ENCODE measurements at places on chromosomes 6 and 20.
A peak's percentile ranks its signal among the peaks of the same experiment; 100 is the strongest.

GRCh38 chr6:147384029-147384428, 124.5 kb upstream of the SAMD5 start:
- DNase-seq = no peak

DNA sequence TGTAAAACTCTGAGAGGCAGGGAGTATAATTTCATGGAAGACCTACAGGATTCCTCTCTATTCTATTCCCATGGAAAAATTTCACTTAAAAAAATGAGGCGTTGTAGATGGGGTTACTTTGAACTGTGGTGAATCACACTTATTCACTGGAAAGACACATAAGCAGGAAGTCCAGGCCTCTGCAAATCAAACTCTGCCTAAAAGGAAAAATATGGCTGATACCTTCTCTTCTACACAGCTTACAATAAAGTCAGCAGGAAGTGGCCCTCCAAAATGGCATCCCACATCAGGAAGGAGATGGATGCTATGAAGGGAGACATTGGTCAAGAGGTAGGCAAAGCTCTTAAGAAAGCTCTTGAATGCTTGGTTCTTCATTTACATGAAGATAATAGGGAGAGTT, 115.9 kb downstream of the FYN start:
- no peak for DNase-seq

- no peak for DNase-seq
Observed at GRCh38 chr20:51142448-51142847, 119.5 kb upstream of the KCNG1 start.

DNA sequence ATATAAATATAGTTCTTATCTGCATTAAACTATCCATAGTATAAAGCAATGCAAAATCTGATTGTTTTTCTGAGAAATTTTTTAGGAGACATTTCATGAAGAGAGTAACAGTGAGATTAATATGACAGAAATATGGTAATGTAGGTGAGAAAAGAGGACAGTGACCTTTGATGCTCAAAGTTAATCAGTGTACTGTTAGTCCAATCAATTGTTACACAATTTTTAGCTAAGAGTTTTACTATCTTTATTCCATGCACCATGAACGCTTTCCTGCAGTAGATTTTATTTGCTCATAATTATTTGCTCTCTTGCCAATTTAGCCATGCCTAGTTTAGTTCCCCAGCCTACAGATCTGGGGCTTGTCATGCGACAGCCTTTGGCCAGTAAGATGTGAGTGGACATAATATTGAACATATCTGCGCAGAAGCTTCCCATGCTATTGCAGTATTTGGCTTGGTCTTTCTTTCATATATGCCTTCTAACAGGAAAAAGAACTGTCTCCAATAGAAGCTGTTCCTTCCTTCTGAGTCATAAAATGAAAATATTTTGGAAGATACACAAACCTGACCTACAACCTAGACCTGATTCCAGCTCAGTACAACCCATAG, 38.7 kb downstream of the FKBP1C start:
- DNase-seq = no peak

- no peak for DNase-seq
Observed at GRCh38 chr6:23826572-23826971, 299.4 kb upstream of the NRSN1 start.

DNA sequence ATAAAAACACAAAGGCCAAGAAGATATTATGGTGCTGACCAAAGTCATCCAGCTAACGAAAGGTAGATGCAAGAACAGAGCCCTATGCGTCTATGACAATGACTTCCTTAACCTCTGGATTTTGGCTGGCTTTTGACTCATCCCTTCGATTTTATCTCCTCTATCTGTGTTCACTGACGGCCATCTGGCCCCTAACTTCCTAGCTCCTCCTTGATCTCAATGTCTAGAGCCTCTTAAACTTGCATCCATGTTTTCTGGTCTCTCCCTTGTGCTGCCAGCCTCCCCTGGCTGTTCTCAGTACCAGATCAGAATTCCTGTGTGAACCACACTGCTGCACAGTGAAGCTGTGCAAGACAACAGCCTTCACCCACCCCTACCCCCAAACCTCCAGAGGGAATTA, 452.9 kb downstream of the UTRN start:
- DNase-seq = no peak

GRCh38 chr6:46407776-46408530, 83.3 kb downstream of the RCAN2 start:
- DNase-seq = no peak

DNA sequence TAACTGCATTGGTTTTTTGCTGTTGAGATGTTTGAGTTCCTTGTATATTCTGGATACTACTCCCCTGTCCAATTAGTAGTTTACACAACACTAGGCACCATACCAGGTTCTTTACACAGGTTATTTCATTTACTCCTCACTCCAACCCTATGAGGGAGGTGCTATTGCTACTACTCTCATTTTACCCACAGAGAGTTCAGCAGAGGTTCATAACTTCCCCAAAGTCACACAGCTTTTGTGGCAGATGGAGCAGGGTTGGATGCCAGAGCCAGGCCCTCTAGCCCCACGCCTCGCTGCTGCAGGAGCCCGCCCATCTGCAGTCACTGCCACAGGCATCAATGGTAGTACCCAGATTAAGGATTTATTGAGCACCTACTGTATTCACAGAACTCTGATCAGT, 61.7 kb upstream of the MAP3K4 start:
- DNase-seq = no peak

- DNase-seq = no peak
Observed at GRCh38 chr6:142731611-142732010, 213.4 kb downstream of the HIVEP2 start.

DNA sequence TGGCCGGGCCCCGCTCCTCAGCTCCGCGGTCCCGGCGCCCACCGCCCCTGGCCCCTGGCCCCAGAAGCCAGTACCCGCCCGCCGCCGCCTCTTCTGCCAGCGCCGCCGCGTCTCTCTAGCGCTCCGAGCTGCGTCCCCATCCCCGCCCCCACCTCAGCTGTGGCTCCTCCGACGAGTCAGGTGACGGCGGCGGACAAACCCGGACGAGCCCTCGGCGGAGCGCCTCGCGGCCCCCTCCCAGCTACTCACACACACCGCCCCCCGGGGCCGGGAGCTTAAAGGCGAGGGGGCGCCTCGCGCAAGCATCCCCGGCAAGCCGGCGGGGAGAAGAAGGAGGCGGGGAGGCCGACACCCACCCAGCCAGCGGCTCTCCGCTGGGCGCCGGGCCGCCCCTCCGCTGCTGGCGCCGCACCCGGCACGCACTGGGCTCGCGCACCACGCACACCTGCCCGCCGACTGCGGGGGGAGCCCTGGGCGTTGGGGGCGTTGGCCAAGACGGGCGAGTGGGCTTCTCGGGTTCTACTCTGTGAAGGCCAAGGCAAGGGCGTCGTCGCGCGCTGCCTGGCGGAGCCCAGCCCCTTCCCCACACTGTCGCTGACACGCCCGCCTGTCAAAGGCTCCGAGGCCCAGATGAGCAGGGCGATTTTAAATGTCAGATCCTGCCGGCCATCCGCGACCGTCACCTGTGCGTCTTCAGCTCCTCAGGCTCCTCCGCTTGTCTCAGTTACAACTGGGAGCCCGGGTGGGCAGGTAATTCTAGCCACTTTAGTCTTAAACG, at the start of gene SNAP91:
TSS of gene SNAP91 (minus strand) at position 132 of the 778 bp plus-strand sequence. CDS start 1,174 bp downstream, outside the sequence.
- DNase-seq = no peak

GRCh38 chr6:43911354-43912115, 141.5 kb downstream of the VEGFA start:
- no peak for DNase-seq

DNA sequence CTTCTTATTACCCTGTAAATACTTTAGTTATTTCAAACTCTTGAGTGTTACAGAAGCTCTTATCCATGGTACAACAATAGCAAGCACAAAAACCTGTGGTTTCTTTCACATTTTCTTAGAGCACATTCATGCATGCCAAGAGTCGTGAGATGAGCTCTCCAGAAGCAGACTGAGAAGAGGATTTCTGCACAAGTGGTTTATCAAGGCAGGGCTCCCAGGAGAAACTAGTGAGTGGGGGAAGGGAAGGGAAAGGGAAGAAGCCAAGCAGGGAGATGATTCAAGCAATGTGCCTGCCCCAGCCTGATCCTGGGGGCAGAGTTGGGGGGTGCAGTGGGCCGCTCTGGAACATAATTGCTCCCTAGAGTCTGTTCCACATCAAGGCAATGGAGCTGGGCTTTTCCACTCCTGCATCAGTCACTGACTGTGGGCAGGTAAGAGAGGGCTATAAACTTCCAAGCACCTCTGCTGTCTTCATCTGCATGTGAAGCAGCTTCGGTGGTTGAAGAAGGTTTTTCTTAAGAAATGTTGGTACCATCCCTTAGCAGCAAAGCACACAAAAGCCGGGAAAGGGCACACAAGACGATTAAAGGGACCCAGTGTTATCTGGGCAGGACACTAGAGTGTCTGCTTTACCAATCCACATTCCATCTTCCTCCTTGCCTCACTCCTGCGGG, 152.1 kb downstream of the PLCB4 start:
- no peak for DNase-seq

DNA sequence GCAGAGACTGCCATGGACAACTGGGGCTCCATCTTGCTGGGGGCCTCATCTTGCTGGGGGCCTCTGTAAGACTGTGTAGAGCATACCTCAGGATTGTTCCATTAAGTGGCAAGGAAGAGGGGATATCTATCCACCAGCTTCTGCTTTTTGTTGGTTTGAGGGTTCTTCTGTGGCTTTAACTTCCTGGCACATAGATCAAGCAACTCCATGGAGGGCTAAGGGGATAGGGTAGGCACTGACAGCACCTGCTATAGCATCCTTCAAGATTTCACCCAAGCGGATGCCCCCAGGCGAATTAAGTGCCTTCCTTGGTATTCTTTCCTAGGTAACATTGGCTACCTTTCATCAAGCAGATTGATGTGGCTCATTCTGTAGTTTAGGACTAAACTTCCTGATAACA, 3.8 kb upstream of the LRRN4 start:
- no peak for DNase-seq

- DNase-seq = no peak
Observed at GRCh38 chr20:13549451-13549850, 89.3 kb downstream of the TASP1 start.

GRCh38 chr20:11057624-11058023, 383.8 kb upstream of the JAG1 start:
- DNase-seq = no peak

DNA sequence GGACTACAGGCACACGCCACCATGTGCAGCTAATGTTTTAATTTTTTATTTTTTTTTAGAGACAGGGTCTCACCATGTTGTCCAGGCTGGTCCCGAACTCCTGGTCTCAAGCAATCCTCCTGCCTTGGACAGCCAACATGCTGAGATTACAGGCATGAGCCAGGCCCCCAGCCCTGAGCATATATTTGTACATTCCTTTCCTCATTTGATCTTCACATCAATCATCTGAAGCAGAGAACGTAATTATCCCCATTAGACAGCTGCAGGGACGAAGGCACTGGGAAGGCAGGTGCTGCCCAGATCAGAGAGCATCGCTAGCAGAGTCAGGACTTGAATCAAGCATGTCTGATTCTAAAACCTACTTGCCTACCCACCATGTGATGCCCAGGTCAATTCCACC, 41.0 kb upstream of the SIRPA start:
- no peak for DNase-seq

GRCh38 chr6:123168466-123168865, 172.4 kb downstream of the CLVS2 start:
- DNase-seq = no peak

DNA sequence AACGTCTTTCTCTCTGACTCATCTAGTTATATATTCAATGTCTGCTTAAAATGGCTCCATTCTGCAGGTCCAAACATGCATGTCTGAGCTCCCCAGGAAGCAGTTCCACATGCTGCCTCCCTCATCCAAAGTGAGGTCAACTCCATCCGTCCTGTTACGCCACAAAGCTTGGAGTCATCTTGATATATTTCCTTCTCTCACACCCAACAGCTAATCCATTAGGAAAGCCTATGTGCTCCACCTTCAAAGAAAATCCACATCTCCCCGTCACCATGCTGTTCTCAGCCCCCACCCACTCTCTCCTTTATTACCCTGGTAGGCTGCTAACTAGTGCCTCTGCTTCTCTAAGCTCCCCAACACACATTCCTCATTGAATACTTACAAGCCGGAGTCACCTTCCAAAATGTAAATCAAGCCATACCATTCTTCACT, 130.2 kb upstream of the SYNDIG1 start:
- DNase-seq = no peak

DNA sequence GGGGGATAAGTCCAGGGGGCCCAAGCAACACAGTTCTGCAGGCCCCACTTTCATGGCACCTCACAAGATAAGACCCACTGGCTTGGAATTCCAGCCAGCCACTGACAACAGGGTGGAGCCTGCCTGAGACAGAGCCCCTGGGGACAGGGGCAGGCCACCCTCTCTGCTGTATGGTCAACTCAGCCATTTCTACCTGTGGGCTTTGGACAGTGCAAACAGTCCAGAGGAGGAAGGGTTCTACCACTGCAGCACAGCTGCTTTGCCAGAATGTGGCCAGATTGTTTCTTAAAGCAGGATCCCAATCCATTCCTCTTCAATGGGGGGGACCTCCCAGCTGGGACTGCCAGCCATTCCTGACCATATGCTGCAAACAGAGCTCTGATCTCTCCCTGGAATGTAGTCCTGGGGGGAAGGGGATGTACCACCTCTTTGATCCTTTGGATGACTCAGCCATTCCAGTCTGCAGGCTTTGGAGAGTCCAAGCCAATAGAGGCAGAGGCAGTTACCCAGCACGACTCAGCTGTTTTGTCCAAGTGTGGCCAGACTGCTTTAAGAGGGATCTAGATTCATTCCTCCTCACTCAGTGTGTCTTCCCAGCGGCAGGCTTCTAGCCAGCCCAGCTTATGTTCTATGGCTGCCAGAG, 842.2 kb downstream of the EPHA7 start:
- DNase-seq = no peak

DNA sequence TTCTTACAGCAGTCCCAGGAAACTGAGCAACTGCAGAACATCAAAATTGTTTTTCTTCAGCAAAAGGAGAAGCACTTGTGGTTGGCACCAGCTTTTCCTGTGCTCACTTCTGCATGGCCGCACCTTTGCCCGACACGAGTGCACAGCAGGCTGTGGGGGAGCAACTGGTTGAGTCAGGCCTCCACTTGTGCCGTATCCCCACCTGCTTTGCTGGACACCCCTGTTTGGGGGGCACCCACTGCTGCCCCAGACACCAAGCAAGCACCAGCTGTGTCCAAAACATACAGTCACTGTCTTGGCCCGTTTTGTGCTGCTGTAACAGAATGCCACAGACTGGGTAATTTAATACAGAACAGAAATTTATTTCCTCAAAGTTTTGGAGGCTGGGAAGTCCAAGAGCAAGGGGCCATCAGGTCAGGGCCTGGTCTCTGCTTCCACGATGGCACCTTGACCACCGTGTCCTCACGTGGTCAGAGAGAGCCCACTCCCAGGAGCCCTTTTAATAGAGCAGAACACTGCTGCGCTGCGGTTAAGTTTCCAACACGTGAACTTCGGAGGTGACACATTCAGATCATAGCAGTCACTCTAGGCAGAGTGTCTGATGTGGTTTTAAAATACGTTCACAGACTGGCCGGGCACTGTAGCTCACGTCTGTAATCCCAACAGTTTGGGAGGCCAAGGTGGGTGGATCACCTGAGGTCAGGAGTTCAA, 8.7 kb upstream of the GMEB2 start:
- peak; percentile 87 for DNase-seq

All from activated CD4-positive, alpha-beta T cell treated with anti-CD3 and anti-CD28 coated beads, Interleukin-2, amount 10 ng/mL, durations not matched to agents 7 days and 5 days (primary cell).